AG09309 (cell line): ENCODE measurements at places on chromosomes 1 and 21.

DNA sequence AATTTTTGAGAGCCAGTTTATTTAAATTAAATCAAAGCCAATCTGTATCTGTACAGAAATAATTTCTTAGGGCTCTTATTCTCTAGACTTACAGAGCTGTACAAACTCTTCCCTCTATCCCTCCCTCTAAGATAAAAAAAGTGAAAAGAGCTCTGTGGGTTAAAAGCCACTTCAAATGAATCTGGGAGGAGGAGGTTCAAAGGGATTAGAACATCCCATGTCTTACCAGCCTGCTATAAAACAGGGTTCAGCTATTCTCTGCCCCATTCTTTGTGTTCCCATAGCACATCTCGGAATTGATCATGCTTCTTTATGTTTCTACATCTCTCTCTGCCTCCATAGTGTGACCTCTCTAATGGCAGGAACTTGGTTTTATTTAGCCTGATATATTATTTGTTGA lies 19.4 kb downstream of the KIAA0319L start:
- DNase-seq = no peak

DNA sequence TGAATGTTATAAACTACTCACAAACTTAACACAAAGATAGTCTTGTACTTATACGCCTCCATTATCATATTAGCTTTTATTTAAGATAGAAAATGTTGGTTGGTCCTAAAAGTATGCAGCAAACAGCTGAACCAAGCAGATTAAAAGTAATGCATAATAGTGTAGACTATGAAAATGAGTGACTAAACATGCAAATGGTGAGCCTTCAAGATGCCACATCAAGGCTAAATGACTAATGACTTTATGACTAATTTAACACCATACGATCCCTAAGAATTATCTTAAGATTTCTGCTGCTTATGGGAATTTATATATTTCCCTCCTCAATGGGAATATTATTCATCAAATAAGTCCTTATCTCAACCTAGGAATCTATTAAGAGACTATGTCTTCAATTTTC lies 4.6 kb downstream of the GPATCH2 start:
- no peak for DNase-seq

DNA sequence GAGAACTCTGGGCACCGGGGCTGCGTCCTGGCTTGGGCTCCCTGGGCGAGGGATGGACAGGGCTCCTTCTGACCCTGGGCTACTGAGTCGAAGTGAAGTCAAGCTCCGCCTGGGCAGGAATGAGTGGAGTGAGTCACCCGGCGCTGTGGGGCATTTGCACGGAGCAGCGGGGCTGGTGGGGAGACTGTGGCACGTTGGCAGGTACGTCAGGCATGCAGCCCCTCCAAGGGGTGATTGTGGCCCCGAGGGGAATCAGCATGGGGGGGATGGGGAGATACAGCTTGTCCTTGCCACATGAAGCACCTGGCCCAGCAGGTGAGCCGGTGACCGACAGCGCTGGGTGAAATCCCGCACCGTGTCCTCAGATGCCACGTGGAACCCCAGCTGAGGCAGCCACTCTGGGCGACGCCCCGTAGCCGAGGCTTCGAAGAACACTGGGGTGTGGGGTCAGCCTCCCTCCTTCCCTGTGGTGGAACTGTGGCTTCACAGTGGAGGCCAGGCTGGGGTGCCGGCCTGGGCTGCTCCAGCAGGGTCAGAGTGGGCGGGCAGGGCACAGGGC lies 62.3 kb downstream of the COL18A1 start:
- DNase-seq = no peak

GRCh38 chr1:207581496-207582153 lies 63.3 kb upstream of the CR1L start:
- no peak for DNase-seq

- DNase-seq = no peak
These were observed 89.5 kb upstream of the CSF3R start for GRCh38 chr1:36572142-36572715.

GRCh38 chr1:61082311-61083012 lies at the start of gene NFIA:
Gene NFIA, plus strand, starts transcription at chr1:61082561.
- no peak for DNase-seq

DNA sequence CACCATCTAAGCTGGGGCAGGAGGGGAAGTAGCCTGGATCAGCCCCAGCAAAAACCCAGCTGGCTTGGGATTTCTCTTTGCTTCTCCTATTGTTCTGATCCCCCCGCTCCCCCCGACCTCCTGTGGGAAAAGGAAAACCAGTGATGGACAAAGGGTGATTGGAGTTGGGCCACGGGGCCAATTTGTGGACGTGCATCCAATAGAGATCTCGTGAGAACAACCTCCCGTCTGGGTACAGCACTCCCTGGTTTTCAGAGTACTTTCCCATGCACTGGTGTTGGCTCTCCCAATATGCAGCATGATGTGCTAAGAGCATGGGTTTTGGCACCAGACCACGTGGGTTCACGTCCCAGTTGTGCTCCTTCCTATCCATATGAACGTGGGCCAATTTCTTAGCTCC lies 9.0 kb downstream of the BLACAT1 start:
- DNase-seq = no peak

DNA sequence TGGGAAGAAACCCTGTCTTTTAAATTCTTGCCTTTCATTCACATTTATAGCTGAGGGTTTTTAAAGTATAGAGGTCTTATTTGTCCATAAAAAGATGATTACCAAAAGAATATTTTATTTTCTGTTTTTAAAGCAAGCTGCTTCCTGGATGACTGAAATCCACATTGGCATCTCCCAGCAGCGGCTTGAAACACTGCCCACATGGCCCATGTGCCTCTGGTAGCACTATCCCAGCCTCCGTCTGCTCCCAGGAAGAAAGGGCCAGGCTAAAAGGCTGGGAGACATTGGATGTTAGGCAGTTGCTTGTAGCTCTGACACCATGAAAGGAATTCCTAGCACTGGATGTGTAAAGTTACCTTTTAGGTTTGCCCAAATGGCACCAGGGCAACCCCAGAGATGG lies 169.9 kb upstream of the CACNA1E start:
- DNase-seq = no peak

- no peak for DNase-seq
These were observed 181.2 kb upstream of the GALNT2 start for GRCh38 chr1:229885568-229886495.

- peak; percentile 34 for DNase-seq
These were observed 1.3 kb upstream of the DOCK7 start for GRCh38 chr1:62689524-62689923.

DNA sequence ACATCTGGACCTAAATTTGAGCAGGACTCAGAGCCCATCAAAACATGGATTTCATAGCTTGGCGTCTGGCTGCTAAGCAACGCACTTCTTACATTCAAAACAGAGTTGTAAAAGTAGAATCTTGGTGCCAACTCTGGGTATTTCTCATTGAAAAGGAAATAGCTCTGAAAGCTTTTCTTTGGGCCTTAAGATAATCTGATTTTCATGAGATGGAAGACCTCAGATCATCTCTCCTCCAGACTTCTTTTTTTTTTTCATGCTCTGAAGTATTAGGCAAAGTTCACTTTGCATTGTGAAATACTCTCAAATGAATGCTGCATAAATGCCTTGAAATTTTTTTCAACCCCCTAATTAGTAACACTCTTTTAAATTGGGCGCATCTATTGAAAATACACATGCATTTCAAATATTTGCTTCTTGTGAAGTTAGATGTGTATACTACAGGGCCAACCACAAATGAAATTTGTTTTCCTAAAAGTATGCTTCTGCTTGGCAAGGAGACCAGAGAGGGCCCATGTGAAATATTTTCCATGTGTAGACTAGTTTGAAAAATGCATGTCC lies 4.2 kb downstream of the ADAMTS5 start:
- no peak for DNase-seq

DNA sequence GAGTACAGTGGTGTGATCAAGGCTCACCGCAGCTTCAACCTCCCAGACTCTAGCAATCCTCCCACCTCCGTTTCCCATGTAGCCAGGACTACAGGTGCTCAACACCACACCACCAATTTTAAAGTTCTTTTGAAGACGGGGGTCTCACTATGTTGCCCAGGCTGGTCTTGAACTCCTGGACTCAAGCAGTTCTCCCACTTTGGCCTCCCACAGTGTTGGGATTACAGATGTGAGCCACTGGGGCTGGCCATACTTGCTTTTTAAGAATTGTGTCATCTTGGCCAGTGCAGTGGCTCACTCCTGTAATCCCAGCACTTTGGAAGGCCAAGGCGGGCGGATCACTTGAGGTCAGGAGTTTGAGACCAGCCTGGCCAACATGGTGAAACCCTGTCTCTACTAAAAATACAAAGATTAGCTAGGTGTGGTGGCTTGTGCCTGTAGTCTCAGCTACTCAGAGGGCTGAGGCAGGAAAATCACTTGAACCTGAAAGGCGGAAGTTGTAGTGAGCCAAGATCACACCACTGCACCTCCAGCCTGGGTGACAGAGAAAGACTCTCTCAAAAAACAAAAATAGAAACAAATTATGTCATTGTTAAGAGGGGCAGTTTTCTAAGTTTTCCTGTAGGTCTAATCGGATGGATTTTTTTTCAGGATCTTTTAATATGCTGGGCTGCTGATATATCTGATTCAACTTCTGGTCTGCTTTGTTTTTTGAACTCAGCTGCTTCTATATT lies 18.7 kb downstream of the AK4 start:
- no peak for DNase-seq

GRCh38 chr1:226978432-226979114 lies 38.5 kb downstream of the COQ8A start:
- no peak for DNase-seq

GRCh38 chr1:246565751-246566127 lies 322 bp downstream of the TFB2M start:
- no peak for DNase-seq

GRCh38 chr1:26794391-26794790 lies 6.6 kb downstream of the PIGV start:
- DNase-seq = no peak

- DNase-seq = no peak
These were observed 30.3 kb upstream of the DNAJC11 start for GRCh38 chr1:6731905-6732304.

- no peak for DNase-seq
These were observed 95.6 kb upstream of the GPR52 start for GRCh38 chr1:174352117-174352516.

GRCh38 chr1:170704256-170704655 lies 40.3 kb downstream of the PRRX1 start:
- DNase-seq = no peak

- DNase-seq = no peak
These were observed 30.2 kb downstream of the USP1 start for GRCh38 chr1:62467092-62467491.

DNA sequence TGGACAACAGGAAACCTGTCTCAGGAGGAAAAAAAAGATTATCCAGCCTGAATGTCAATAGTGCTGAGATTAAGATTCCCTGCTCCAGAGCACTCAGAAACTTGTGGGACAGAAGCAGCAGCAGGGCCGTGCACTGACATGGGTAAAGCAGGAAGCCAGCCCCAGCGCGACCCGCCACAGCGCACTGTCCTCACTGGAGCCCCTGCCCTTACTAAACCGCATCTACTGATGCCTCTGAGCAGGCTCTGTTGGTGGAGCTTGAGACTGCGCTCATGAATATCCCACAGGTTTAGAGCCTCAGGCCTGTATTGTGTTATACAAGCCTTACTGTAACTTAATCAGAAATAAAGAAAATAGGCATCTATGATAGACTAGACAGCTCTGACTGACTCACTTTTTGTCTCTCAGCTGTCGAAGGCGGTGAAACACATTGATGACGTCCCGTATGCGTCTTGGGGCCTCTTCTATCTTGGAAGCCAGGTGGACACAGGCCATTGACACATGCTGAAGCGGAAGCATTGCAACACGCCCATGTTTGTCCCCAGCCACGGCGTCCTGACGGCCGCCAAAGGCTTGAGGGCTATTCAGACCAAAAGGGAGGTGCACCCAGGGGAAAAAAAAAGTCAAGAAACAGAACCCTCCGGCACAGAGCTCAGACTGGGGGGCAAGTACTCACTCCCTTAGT lies 1.2 kb downstream of the CCNL2 start:
- no peak for DNase-seq

DNA sequence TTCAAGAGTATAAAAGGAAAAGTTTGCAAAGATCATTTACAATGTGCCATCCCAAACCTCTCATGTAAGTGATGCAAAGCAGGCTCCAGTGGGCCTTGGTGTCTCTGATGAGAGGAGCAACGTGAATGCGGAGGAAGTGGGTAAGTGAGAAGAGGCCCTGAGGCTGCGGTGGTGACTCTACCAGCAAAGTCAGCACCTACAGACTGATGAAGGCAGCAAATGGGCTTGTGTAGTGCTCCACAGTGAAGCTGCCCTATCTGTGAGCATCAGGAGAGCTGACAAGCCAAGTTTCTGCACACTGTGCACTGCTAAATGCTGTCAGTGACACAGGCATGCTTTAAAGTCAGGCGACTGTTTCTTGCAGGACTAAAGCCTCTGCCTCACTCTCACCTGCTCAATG lies 15.6 kb upstream of the RAP1A start:
- DNase-seq = no peak

DNA sequence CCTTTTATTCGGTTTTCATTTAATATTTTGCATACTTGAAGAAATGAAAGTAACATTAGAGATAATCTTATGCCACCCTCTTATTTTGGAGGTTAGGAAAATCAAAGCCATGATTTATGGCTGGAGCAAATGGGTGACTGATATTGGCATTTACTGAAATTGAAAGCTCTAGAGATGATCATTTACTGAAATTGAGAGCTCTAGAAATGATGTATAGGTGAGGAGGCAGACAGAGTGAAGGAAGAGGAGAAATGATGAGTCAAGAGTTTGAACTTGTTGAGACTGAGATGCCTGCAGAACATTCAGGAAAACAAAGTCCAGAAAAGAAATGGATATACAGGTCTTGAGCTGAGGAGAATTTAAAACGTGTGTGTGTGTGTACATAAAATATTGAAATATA lies 217.6 kb downstream of the LTN1 start:
- DNase-seq = no peak

- no peak for DNase-seq
These were observed 395.6 kb upstream of the PBX1 start for GRCh38 chr1:164163289-164163849.

- DNase-seq = no peak
These were observed 10.6 kb downstream of the PPP1R15B start for GRCh38 chr1:204400882-204401510.

GRCh38 chr1:244346972-244347618 lies 104.6 kb downstream of the ADSS2 start:
- DNase-seq = no peak

GRCh38 chr1:89287181-89288050 lies 14.8 kb upstream of the GBP5 start:
- no peak for DNase-seq

DNA sequence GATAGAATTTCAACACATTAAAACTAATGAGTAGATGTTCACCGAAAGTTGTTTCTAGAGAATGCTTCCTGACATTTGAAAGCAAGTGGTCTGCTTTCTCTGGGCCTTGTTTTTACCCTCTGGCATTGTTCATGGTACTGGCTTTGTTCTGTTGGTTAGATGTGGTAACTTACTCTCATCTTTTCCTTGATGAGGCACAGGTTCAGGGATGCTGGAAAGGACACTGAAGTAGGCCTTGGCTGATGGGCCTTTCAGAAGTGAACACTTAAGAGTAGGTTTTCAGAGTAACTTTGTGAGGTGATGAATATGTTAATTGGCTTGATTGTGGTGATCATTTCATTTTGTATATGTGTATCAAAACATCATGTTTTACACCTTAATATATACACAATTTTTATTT lies 55.8 kb downstream of the DYRK1A start:
- no peak for DNase-seq
